NCI-H748 treated with DMSO at 0.1 percent for 48 hours (cell line): ENCODE measurements at places on chromosomes 1 and 21.

- no peak for DNase-seq
These were observed 15.0 kb upstream of the PTPN14 start for GRCh38 chr1:214566158-214567104.

DNA sequence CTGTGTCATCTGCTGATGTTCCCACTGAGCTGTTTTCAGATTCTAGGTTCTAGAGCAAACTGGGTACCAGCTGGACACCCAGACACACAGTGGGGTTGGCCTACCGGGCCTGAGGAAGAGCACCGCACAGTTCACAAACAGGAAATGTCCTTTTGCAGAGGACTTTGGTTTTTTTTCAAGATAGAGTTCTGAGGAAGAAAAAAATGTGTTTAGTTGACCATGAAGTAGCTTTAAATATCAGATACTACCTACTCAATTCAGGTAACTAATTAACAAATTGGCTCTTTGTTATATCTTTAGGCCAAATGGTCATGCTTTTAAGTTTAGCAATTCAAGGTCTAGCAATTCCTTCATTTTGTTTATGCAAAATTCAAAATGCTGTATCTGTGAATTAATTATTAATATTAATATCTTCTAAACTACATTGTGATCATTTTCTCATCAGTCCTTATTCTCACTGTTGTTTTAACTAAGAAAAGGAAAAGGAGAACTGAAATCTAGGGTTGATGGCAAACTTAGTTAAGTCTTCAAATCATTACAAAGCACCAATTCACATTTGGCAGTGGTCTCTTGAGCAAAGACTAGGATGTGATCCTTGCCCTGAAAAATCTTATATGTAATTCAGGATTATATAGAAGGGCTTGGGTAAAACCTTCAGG lies 17.2 kb upstream of the NCF2 start:
- DNase-seq, result no peak

DNA sequence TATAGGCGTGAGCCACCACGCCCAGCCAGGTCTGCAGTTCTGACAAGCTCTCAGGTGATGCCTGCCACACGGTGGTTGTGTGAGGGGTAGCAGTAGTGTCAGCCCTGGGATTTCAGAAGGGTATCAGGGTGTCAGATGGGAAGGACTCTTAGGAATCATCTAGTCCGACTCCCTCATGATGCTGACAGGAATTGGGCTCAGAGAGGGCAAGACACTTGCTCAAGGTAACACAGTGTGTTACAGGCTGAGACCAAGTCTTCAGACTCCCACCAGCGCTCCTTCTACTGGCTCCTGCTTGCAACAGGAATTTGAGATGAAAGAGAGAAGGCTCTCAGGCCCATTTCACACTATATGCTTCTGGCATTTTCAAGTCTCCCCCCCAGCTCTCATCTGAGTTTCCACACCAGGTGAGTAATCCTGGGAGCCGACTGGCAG lies 6.9 kb downstream of the HTR1D start:
- no peak for DNase-seq

DNA sequence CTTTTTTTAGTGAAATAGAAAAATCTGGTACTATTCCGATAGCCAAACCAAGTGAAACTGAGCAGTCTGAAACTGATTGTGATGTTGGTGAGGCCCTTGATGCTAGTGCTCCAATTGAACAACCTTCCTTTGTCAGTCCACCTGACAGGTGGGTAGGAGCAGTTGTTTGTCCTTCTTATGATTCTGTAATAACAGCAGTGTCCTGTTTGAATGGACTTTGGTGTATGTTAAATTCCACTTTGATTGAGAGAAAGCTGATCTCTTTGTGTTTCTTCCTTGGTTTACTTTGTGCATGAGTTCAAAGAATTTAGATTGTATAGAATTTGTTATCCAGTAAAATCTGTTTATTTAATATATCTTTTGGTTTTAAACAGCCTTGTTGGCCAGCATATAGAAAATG lies 24.3 kb downstream of the SUCO start:
- no peak for DNase-seq

DNA sequence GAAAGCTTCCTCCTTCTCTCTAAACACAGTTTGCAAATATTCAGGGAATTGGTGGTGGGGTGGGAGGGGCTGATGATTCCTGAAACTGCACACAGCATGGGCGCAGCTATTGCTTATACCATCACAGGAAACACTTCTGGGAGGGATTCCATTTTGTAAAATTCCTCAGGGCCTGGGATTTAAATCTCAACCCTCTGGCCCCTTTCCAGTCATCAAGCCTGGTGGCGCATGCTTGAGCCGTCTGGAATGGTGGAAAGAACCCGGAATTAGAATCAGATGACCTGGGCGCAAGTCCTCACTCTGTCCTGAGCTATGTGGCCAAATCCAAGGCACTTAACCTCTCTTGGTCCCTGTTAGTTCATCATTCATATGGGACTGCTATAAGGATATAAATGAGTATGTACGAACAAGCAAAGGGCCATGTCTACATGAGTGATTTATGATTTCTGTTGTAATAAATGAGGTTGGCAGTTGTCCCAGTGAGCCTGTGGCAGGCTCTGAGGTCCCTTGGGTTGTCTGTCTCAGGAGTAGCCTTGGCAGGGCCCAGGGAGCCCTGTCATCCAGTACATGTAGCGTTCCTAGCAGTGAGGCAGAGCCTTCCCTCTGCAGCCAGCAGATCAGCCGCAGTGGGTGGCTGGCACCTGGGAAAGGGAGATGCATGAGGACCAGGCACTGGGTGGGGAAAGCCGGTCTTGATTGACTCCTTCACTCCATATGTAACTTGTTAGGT lies 72.0 kb downstream of the MAN1C1 start:
- DNase-seq, result no peak

DNA sequence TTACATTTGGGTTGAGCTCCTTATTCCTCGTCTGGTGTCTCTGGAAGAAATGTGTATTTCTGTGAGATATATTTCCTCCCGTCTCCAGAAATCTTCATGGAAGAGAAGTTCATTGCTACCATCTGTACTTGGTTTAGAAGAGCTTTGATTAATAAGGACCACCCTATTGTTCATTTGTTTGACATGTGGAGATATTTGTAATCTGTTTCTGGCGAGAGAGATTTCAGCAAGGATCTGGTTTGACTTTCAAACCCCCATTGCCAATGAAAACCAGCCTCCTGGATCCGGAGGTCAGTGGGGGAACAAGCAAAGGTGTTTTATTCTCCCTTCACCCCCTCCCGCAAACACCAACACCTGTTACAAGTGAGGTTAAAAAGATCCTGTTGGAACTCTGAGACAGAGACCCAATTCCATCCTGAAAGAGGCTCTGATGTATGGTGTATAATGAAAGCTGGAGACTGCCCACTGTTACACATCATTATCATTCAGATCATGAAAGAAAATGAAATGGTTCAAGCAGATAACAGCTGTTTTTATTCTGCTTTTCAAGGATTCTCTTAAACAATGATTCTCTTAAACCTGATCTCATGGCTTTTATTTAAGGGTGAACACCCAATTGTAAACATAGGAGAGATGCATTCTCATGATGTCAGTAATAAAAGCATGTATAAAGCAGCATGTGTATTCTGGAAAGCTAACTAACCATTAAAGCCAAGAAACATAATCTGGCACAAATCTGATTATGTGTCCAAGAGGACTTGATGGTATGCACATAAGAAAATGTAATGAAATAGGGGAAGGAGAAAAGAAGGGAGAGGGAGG lies 393.5 kb upstream of the ADGRL2 start:
- DNase-seq, result peak; percentile 77

GRCh38 chr1:237913345-237913744 lies 22.6 kb upstream of the ZP4 start:
- DNase-seq, result no peak
